Ascending aorta (tissue), 2 donors: ENCODE measurements at places on chromosomes 4 and X.

- DNase-seq, result no peak
- no peaks in the 10 kb centered on the region for H3K27me3 ChIP-seq
- no peak overlapping the region for H3K27ac ChIP-seq
Measured at GRCh38 chrX:71612256-71612655, 6.1 kb downstream of the CXCR3 start.

- no peaks in the 10 kb centered on the region for H3K36me3 ChIP-seq
- no peak overlapping the region for H3K27ac ChIP-seq
- no peak for DNase-seq
- no peak overlapping the region for H3K4me3 ChIP-seq
- no peaks in the 10 kb centered on the region for H3K4me1 ChIP-seq
- no peaks in the 10 kb centered on the region for H3K27me3 ChIP-seq
Measured at GRCh38 chrX:9122519-9123245, 88.8 kb upstream of the FAM9B start.

GRCh38 chr4:102569200-102569599, 68.0 kb downstream of the NFKB1 start:
- H3K27ac ChIP-seq, result no peak overlapping the region
- H3K27me3 ChIP-seq, result no peaks in the 10 kb centered on the region
- H3K4me1 ChIP-seq, result no peaks in the 10 kb centered on the region
- H3K4me3 ChIP-seq, result no peak overlapping the region

- peaks cover 11% of the 10 kb centered on the region for H3K36me3 ChIP-seq
- peak within 1 kb of the TSS; percentile 73 for H3K4me3 ChIP-seq
- H3K27me3 ChIP-seq, result no peaks in the 10 kb centered on the region
- no peaks in the 10 kb centered on the region for H3K4me1 ChIP-seq
Measured at GRCh38 chr4:10457255-10457801, at the start of gene ZNF518B. ZNF518B (minus strand) TSS chr4:10457426; CDS start chr4:10446328, 11,098 bp downstream.

- no peaks in the 10 kb centered on the region for H3K27me3 ChIP-seq
- H3K4me1 ChIP-seq, result no peaks in the 10 kb centered on the region
- no peak overlapping the region for H3K27ac ChIP-seq
- no peak for DNase-seq
- no peak overlapping the region for H3K4me3 ChIP-seq
Measured at GRCh38 chr4:75973766-75974165, 17.0 kb downstream of the SDAD1 start.

- H3K4me3 ChIP-seq, result no peak overlapping the region
- H3K27ac ChIP-seq, result no peak overlapping the region
- H3K27me3 ChIP-seq, result no peaks in the 10 kb centered on the region
- DNase-seq, result no peak
- no peaks in the 10 kb centered on the region for H3K4me1 ChIP-seq
Measured at GRCh38 chr4:182560358-182560757, 317.2 kb downstream of the TENM3 start.

- H3K27me3 ChIP-seq, result no peaks in the 10 kb centered on the region
- no peak overlapping the region for H3K4me3 ChIP-seq
- H3K4me1 ChIP-seq, result no peaks in the 10 kb centered on the region
- no peak overlapping the region for H3K27ac ChIP-seq
- no peak for DNase-seq
Measured at GRCh38 chr4:173174594-173175012, 6.0 kb downstream of the GALNT7 start.

GRCh38 chr4:114417214-114417613, 181.4 kb upstream of the UGT8 start:
- DNase-seq, result no peak
- no peaks in the 10 kb centered on the region for H3K27me3 ChIP-seq
- H3K4me3 ChIP-seq, result no peak overlapping the region
- H3K4me1 ChIP-seq, result no peaks in the 10 kb centered on the region
- no peak overlapping the region for H3K27ac ChIP-seq
- no peaks in the 10 kb centered on the region for H3K36me3 ChIP-seq

GRCh38 chrX:53716328-53717088, 30.0 kb upstream of the HUWE1 start:
- no peak overlapping the region for H3K27ac ChIP-seq
- no peaks in the 10 kb centered on the region for H3K27me3 ChIP-seq
- H3K36me3 ChIP-seq, result no peaks in the 10 kb centered on the region

DNA sequence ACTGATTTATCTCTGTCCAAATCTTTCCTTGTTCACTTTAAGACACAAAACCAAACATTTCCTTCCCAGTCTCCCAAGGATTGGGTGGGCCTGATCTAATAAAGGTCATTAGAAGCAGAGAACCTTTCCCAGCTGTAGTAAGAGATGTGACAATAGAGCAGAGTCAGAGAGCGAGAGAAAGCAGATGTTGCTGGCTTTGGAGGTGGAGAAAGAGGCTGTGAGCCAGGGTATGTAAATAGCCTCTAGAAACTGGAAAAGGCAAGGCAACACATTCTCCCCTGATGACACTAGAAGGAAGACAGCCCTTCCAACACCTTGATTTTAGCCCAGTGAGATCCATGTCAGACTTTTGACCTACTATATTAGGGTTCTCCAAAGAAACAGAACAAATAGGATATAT, 337.5 kb upstream of the CASK start:
- no peaks in the 10 kb centered on the region for H3K27me3 ChIP-seq
- H3K4me1 ChIP-seq, result no peaks in the 10 kb centered on the region
- no peak overlapping the region for H3K27ac ChIP-seq
- H3K4me3 ChIP-seq, result no peak overlapping the region
- DNase-seq, result no peak

DNA sequence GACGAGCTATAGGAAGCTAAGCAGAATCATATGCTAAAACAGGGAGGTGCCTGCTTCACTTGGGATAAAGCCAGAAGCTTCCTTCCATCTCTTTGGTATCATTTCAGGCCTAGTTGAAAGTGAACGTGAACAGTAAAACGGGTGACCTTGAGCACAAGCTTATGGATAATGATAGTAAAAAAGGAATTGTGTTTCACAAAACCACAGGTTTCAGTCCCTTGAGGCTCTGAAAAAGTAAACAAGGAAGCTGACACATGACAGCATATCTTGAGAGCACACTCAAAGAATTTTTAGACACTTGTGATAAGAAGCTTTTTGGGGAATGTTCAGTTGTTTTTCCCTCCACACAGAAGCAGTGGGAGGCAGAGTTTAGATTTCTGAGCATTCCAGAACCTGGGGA, 286.1 kb downstream of the DCHS2 start:
- H3K27me3 ChIP-seq, result no peaks in the 10 kb centered on the region
- H3K36me3 ChIP-seq, result no peaks in the 10 kb centered on the region

DNA sequence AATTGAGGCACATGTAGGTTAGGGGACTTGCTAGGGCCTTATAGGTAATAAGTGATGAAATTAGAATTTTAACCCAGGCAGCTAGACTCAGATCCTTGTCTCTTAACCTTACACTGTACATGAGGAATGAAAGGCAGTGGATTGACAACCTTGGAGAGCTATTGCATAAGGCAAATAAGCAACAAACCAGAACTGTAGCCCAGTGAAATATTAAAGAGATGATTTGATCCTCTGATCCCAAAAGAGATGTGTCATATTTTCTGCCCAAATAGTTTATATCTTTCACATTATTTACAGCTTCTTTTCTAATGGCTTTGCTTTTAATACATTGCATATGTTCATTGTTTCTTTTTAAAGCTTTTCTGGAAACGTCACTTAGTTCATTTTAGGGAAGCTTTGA, 252.6 kb downstream of the ANK2 start:
- DNase-seq, result no peak
- H3K4me3 ChIP-seq, result no peak overlapping the region
- H3K27ac ChIP-seq, result no peak overlapping the region
- H3K4me1 ChIP-seq, result no peaks in the 10 kb centered on the region
- H3K36me3 ChIP-seq, result no peaks in the 10 kb centered on the region

DNA sequence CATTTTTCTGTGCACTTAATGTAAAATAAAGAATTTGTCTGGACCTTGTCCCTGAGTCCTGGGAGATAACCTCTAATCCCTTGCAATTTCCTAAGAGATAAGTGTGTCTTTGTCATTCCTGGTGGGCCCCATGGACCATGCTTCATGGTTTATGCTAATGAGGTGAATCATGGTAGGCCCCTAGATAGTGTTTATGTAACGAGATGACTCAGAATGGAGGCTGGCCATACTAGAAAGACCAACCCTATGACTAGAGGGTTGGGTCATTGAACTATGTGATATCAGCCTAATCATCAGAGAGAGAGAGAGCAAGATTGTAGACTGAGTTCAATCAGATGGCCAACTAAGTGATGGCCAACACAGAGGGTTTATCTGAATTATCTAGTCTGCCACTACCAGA, 64.2 kb upstream of the NHSL2 start:
- no peak overlapping the region for H3K27ac ChIP-seq
- no peak for DNase-seq
- H3K36me3 ChIP-seq, result no peaks in the 10 kb centered on the region

GRCh38 chrX:132730266-132730665, 228.2 kb downstream of the HS6ST2 start:
- H3K36me3 ChIP-seq, result no peaks in the 10 kb centered on the region
- no peak overlapping the region for H3K4me3 ChIP-seq
- no peak for DNase-seq
- H3K4me1 ChIP-seq, result no peaks in the 10 kb centered on the region
- no peaks in the 10 kb centered on the region for H3K27me3 ChIP-seq
- H3K27ac ChIP-seq, result no peak overlapping the region

- H3K4me3 ChIP-seq, result no peak overlapping the region
- DNase-seq, result no peak
- H3K4me1 ChIP-seq, result no peaks in the 10 kb centered on the region
- no peak overlapping the region for H3K27ac ChIP-seq
- no peaks in the 10 kb centered on the region for H3K36me3 ChIP-seq
Measured at GRCh38 chr4:36111172-36111571, 133.1 kb downstream of the ARAP2 start.

DNA sequence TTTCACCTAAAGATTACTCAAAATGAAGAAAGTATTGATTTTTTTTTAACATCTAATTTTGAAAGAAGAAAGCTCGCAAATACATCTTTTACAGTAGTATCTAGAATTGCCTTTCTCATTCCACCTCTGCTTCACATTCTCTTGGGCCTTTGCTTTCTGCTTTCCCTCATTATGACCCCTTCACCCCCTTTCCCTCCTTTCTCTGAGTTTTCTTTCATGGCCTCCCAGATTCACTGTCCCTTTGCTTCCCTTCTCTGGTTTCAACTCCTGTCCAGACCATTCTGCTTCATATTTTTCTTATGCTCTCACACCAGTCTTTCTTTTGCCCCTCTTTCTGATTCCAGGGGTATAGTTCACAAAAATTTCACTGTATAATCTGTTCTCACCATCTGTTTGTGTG, 29.0 kb downstream of the ADH5 start:
- H3K4me3 ChIP-seq, result no peak overlapping the region
- H3K27me3 ChIP-seq, result no peaks in the 10 kb centered on the region
- no peak for DNase-seq
- H3K4me1 ChIP-seq, result peaks cover 11% of the 10 kb centered on the region

GRCh38 chrX:51889851-51890250, 3.6 kb upstream of the MAGED1 start:
- no peaks in the 10 kb centered on the region for H3K27me3 ChIP-seq
- no peaks in the 10 kb centered on the region for H3K4me1 ChIP-seq
- H3K27ac ChIP-seq, result no peak overlapping the region
- H3K36me3 ChIP-seq, result no peaks in the 10 kb centered on the region
- no peak overlapping the region for H3K4me3 ChIP-seq
- DNase-seq, result no peak

GRCh38 chrX:55008571-55009358, 8.6 kb downstream of the APEX2 start:
- H3K4me1 ChIP-seq, result peaks cover 3% of the 10 kb centered on the region
- no peak for DNase-seq
- H3K27ac ChIP-seq, result peak overlapping the region; percentile 61
- peaks cover 13% of the 10 kb centered on the region for H3K36me3 ChIP-seq
- H3K4me3 ChIP-seq, result no peak overlapping the region
- no peaks in the 10 kb centered on the region for H3K27me3 ChIP-seq

DNA sequence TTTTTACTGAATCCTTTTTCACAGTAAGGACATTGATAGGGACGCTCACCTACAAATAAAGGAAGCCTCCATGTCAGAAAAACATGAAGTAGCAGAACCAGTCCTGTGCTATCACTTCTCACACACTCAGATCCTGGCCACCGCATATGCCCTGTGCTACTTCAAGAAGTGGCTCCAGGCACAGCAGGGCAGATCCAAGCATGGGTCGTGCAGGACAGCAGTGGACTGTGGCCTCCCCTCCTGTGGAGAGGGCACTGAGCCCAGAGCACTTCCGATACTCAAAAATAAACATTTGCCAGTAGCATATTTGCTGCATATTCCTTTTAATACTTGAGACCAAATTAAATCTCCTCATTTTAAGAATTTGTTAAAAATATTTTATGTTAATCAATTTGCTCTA, 167.9 kb downstream of the PRDM5 start:
- no peak overlapping the region for H3K4me3 ChIP-seq
- no peak overlapping the region for H3K27ac ChIP-seq
- no peaks in the 10 kb centered on the region for H3K27me3 ChIP-seq
